ENCODE measurements at places on chromosomes 1 and 21.

- DNase-seq: no peak
Measured at GRCh38 chr1:39965044-39965443, 10.1 kb downstream of the MFSD2A start.

DNA sequence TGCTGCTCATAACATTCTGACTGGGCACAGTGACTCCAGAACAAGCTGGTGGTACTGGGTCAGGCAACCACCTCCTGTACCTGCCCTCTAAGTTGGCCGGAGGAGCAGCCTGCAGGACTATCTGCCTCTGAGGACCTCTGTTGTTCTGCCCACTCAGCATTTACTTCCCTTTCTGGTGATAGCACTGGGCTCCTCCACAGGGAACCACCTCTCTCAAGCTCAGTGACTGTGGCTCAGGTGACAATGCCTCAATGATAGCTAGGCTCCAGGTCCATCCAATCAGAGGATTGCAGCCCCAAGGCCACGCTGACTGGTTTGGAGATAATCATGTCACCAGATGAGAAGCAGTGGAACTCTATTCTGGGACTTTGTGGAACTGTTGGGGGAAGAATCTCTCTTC lies 15.8 kb downstream of the SLC41A1 start:
- no peak for DNase-seq

DNA sequence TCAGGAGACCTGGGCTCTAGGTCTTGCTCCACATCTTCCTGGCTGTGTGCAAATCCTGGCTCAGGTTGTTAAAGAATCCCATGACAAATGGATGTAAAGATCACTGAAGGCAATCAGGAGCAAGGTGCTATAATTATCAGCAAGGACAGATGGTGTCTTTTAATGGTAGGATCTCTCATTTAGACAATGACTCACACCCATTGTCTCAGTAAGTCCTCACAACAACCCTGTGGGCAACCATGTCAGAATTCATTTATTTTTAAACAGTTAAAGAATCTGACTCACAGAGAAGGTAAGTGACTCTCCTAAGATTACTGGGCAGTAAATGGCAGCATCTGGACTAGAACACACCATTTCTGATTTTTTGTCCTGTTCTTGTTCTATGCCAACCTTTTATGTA lies 32.8 kb downstream of the RNASEL start:
- DNase-seq: no peak

- DNase-seq: no peak
Measured at GRCh38 chr1:6392809-6393399, 663 bp downstream of the ACOT7 start.

Measured in spinal cord (tissue), 10 donors.